ENCODE measurements at places on chromosomes 11 and 22.
A peak's percentile ranks its signal among the peaks of the same experiment; 100 is the strongest.

GRCh38 chr22:37245740-37246139 is 1.7 kb upstream of the RAC2 start:
- DNase-seq: no peak

DNA sequence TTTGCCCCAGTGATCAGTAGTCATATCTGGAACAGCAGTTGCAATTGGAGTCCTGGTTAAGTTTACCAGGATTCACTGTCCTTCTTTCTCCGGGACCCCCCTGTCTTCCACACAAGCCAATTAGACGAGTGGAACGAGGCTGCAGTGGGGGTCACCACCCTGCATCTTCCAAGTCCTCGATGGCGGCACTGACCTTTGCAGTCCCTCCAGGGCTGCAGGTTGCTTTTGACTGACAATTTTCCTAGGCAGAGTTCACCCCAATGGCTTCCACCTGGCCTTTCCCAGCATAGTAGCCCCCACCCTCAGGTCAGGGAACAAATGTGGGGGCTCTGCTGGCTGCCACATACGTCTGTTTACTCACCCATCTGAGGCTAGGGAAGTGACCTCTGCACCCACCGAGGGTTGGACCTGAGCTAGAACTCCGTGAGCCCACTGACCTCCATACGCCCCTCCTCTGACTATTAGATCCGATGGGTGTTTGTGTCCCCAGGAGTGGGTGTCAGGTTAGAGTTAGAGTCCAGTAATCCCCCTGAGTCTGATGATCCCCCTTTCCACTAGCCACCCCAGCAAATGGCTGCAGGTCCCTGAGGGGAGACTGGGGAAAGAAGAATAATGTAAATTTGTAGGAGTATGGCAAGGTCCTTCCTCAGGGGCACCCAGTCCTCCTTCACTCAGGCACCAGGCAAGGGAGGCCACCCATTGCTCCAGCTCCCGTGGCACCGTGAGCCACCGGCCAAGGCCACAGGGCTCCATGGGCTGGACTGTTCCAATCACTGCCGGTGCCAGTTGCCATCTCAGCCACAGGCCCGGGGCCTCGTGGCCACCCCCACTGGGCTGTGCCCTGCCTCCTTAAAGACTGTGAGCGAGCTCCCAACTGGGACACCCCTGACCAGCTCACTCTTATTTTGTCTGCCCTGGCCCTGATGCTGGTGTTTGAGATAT is 5.5 kb downstream of the C11orf21 start:
- peak; percentile 0 for DNase-seq

DNA sequence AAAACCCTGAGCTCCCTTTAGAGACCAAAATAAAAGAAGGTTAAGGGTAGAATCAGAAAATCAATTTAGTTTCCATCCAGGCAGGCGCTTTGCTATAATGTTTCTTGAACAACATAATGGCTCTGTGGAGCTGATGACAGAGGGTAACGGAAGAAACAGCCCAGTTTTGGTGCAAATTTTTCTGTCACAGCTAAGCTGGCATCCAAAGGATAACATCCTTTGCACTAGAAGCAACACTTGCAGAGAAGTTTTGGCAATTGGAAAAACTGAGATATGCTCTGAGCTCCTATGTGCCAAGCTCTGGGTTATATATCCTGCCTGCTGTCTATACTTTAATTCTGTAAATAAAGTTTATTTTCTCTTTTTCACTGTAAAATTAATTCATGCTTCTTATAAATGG is 495.3 kb upstream of the API5 start:
- DNase-seq: no peak

DNA sequence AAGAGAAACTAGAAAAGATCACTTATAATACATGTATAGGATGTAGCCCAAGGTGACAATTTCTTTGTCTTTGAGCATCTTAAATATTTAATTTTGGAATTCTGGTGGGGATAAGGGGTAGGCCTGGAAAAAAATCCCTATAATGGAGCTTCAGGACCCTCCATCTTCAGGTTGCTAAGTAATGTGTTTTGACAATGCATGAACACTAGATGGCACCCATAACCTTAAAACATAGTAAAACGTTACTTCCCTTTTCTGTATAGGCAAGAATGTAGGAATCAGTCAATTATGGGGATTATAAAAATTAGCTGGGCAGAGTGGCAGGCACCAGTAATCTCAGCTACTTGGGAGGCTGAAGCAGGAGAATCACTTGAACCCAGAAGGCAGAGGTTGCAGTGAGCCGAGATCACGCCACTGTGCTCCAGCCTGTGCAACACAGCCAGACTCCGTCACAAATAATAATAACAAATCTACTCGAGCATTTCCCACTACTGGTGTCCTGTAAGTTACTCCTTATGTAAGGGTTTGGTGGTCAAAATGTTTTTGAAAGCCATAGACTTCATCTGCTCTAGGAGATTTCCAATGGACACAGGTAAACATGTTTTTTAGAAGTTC is 541.9 kb upstream of the CCDC90B start:
- no peak for DNase-seq

DNA sequence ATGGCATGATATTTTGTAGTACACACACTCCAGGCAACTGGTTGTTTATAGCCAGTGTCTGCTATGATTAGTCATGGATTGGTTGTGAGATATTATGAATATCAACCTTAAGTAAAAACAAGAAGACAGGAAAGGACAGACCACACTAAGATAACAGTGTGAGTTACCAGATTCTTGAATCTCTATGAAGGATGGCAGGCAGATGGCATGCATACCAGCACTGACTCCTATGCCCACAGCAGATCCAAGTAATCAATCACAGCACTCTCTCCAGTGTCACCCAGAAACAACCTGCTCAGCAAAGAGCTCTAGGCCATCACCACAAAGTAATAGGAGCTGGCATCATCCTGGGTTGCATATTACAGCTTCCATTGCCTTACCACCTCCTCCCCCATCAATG is 116.6 kb downstream of the GALNT18 start:
- no peak for DNase-seq

DNA sequence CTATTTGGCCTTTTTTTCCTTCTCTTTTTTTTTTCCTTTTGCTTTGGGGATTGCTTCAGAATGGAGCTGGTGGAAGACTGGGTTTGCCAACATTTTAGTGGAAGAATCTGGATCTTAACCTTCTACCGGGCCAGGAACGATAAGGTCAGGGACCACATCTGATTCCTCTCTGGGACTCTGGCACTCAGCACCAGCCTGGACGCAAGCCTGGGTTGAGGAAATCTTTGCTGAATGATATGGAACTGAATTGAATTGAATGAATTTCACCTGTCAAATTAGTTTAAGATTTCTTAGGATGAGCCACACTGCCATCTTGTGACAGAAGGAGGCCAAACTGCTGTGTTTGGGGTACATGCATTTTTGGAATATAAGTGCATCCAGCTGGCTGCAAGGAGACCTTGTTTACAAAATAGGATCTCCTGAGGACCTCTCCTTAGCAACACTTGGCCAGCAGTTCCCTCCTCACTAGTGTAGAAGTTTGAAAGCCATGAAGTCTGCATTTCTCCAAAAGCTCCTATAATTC is 30.4 kb downstream of the TPBGL start:
- DNase-seq: no peak

- no peak for DNase-seq
Measured at GRCh38 chr11:64058494-64058893, 22.8 kb downstream of the FLRT1 start.

GRCh38 chr11:77042111-77042726 is 8.0 kb downstream of the B3GNT6 start:
- no peak for DNase-seq
